ENCODE measurements at places on chromosomes 6 and 20. TPM values are rescaled to one million over a fixed set of nuclear protein-coding genes. Genes with fewer than 3 reads are reported as not detected.

The TMC2 gene
- total RNA-seq, result not detected

DNA sequence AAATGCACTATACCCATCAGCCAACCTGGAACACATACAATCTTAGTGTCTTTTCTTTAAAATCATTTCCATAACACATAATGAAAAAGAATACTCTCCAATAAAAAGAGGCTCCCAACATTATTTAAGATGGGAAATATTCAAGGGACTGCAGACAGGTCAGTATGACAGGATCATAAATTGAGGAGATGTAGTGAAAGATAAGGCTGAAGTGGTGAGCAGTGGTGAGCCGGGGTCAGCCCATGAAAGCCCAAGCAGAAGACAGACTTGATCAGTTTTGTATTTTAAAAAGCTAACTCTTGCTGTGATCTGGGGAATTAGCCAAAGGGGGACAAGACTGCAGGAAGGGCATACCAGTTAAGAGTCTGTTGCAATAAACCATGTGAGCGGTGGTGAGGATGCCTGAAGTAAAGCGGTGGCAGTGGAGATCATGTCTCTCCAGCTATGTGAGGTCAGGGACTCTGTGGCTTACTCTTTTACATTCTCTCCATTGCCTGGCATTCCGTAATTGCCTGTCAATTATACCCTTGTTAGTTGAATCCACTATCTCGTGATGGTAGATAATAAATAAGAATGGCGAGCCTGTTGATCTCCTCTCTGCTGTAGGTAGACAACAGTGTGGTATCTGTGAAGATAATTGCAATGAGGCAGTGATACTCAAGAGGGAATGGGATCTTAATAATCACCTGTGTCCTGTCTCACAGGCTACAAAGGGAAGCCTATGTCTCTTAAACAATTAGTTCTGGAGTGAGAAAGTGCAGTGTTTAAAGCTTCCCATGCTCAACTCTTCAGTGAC is 97.4 kb downstream of the FILIP1 start:
- DNase-seq, result no peak

DNA sequence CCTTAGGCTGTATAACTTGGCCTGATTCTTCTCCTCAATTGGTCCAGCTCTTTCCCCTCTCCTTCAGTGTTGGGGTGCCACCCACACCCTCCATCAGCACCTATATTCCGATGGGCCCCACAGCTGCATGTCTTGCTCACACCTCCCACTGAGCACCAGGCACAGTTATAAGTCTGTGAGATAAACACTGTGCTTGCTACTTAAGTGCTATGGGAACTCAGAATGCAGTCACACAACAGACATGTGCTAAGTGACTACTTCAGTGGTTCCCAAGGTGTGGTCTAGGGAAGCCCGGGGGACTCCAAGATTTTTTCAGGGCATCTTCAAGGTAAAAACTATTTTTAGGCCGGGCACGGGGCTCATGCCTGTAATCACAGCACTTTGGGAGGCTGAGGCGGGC is 7.3 kb downstream of the ZC3H12D start:
- no peak for DNase-seq

- no peak for DNase-seq
Observed at GRCh38 chr6:147156218-147156617, 48.0 kb upstream of the STXBP5 start.

GRCh38 chr20:18904624-18905023 is 91.0 kb downstream of the SCP2D1 start:
- no peak for DNase-seq

- no peak for DNase-seq
Observed at GRCh38 chr6:126210398-126211075, 129.4 kb upstream of the CENPW start.
